ENCODE measurements at places on chromosomes 16 and 17. TPM values are rescaled to one million over a fixed set of nuclear protein-coding genes. Genes with fewer than 3 reads are reported as not detected.

The PRR35 gene
- not detected for total RNA-seq

The SMCR8 gene
- 19.9 TPM for total RNA-seq

The PRSS33 gene
- not detected for total RNA-seq

The SETD6 gene
- total RNA-seq = 37.2 TPM

The ATP2A1 gene
- 2.4 TPM for total RNA-seq

The FOXF1 gene
- 8.2 TPM for total RNA-seq

The IL17C gene
- total RNA-seq = not detected

The CCL11 gene
- not detected for total RNA-seq

The NAGLU gene
- total RNA-seq = 15.1 TPM

The KCNAB3 gene
- 1.9 TPM for total RNA-seq

The HOXB6 gene
- 11.6 TPM for total RNA-seq

The PIK3R5 gene
- 0.35 TPM for total RNA-seq

The MSLN gene
- total RNA-seq = 0.54 TPM

The TLCD3B gene
- total RNA-seq = 0.07 TPM

The GABARAP gene
- 175 TPM for total RNA-seq

The MSL1 gene
- total RNA-seq = 68.0 TPM

The WNT9B gene
- total RNA-seq = not detected

The RHBDL3 gene
- total RNA-seq = 0.25 TPM

The KRT24 gene
- not detected for total RNA-seq

The ARL5C gene
- total RNA-seq = not detected

The BAHCC1 gene
- 6.7 TPM for total RNA-seq

The RNF112 gene
- 0.20 TPM for total RNA-seq

The ST6GALNAC1 gene
- not detected for total RNA-seq

The SLC35B1 gene
- 107 TPM for total RNA-seq

The RMI2 gene
- total RNA-seq = 11.2 TPM

The TBC1D3 gene
- not detected for total RNA-seq

The RAPGEFL1 gene
- 2.9 TPM for total RNA-seq

The MRPS34 gene
- 91.2 TPM for total RNA-seq

The NPIPB6 gene
- total RNA-seq = 0.58 TPM

The CD300E gene
- total RNA-seq = not detected

The TNS4 gene
- 0.32 TPM for total RNA-seq

The PTGES3L gene
- not detected for total RNA-seq

The SCGB1C2 gene
- total RNA-seq = not detected

The KCNG4 gene
- 0.02 TPM for total RNA-seq

The TNP2 gene
- not detected for total RNA-seq

The TK1 gene
- 36.4 TPM for total RNA-seq

The SPATA22 gene
- not detected for total RNA-seq

The DUSP14 gene
- 30.2 TPM for total RNA-seq

The PHF12 gene
- total RNA-seq = 14.7 TPM

The TBC1D3I gene
- total RNA-seq = not detected

The SPNS2 gene
- not detected for total RNA-seq

The FGF11 gene
- 1.2 TPM for total RNA-seq

The DCXR gene
- 44.3 TPM for total RNA-seq

The CD300LB gene
- total RNA-seq = not detected

The P2RX5 gene
- 28.9 TPM for total RNA-seq

The SERPINF2 gene
- total RNA-seq = 0.09 TPM

The EME1 gene
- 14.1 TPM for total RNA-seq

The DPEP3 gene
- not detected for total RNA-seq
